ENCODE measurements at places on chromosomes 4 and X.

DNA sequence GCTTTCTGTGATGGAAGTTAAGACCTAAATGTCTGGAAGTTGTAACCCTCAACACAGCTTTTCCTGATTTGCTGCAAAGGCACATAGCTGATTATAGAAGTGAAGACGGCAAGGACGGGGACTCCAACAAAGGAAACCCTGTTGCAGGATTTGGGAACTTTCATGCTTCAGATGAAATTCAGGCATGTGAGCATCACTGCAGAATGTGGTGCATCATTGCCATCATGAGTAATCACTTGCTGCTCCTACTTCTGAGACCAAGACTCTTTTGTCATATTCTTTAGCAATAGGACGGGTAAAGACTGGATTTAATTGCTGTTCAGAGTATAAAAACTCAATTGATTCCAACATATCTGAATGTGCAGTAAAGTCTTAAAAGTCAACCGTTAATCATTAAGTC lies 35.8 kb downstream of the YIPF6 start:
- no peak for DNase-seq

DNA sequence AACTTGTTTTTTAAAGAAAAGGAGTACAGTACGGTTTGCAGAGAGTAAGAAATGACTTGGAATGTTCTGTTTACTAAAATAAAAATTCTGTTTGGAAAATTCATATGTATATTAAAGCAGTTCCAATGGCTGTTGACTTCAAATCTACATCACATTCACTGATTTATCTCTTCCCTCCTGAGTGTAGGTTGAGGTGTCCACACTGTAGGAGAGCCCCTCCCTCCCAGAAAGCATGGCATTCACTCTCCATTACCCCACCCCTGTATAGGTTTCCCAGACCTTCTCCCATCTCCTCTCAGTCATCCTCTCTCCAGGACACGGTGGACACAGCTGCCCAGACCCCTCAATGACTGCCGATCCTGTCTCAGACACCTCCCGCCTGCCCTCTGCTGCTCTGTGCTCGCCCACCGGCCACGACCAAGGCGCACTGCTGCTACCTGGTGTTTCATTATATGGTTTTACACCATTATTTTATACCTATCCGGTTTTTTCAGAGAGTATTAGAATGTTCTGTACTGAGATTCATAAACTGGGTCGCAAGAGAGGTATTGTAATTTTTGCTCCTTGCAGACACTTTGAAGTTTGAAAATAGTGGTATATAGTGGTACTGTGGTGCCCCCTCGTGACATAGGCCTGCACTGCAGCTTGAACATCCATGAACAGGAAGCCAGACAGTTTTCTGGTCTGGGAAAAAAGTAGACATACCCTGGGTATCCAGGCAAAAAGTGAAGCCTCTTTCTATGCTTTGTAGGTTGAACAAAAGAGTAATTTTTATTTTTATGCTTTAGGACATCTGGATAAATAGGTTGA lies 38.8 kb upstream of the BEX4 start:
- peak; percentile 32 for DNase-seq

- no peak for DNase-seq
Observed at GRCh38 chr4:48472794-48473193, 10.3 kb upstream of the SLC10A4 start.

DNA sequence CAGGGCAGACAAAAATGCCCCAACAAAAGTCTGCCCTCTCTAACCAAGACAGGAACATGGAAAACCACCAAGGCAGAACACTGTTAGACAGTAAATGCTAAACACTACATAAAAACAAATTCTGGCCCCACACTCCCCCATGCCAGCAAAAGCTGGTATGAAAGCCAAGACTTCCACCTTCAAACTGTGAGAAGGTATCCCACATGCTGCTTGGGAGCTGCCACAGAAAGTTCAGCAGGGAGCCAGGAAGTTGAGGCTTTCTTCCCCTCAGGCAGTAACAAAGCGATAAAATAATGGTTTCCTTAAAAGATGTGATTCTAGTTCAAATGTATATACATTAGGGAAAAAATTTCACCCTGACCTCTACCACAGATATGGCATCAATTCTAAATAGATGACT lies 770.4 kb upstream of the NDST4 start:
- DNase-seq = no peak

DNA sequence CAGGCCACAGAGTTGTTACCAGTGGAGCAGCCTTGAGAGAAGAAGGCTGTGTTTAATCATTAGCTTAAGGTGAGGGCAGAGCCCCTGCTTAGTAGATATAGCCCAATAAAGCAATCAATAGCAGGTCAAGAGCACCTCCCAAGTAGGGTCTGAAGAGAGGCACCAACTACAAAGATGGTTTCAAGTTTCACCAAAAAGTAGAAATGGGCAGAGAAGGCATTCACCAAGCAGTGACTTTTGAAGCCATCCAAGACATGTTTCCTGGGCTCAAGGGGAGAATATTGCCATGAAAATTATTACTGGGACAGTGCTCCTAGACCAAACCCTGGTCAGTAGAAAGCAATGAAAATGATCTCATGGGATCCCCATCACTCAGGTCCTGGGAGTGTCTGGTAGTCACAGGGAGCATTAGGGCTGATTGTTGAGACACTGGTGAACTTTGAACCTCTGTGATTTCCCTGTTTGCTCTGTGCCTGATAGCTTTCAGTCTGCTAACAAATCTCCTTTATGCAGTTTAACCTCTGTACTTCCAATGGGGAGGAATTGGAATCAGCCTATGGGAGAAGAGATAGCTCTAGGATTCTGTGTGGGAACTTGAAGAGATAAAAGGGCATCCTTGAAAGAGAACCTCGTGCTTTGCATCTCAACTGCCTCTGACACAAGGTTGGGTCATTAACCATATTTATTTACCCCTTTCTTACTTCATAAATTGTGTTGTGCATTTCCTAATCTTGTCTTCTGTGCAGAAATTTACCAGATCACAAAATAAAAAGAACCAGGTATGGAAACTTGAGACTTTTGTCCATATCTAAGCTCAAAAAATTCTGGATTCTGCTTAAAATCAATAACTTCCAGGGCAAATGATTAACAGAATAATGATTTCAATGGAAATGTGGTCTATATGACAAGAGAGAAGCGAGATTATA lies 9.3 kb upstream of the OTC start:
- DNase-seq = no peak

DNA sequence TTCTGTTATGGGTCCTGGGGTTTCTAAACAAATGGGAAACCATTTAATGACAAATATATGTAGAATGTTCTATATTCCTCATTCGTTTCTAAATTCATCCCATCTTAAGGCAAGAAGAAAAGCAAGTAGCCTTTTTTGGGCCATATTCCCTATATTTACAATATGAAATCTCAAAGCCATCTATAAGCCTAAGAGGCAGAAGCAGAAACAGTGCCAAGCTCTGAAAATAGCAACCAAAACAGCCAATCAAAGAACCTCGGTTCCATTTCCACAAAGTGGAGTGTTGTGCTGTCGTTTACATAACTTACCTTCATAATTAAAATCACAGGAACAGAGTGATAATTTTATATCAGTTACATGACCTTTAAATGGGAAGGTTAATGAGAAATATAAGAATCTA lies 330.6 kb upstream of the GATB start:
- no peak for DNase-seq

DNA sequence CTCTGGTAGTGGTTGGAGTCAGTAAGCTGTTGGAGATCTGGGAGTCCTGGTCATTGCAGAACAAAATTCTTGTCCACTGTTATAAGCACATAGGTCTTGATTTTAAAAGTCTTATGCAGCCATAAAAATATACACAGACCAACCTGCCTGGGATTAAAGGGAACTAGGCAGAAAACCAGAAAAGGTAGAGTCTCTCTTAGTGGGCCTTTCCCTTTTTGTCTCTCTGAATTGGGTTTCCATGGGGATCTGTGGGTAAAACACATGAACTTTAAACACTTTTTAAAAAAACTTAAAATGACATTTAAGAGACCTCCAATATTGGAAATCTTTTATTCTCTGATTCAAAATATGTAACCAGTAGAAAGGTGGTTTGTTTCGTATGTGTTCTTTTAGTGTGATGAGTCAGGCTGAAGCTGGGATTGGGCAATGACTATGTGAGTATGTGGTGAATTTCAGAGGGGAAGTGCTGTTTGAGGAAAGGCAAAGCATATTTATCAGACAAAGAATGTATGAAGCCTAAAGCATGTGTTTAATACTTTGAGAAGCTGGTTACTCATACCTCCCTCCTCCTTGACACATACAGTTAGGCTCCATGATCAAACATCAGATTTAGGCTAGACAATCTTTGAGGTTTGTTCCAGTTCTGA lies 29.6 kb downstream of the SLC16A2 start:
- DNase-seq = no peak

GRCh38 chr4:48138936-48139335 lies 4.9 kb upstream of the TXK start:
- DNase-seq = peak; percentile 68

GRCh38 chr4:151331276-151332042 lies 6.1 kb upstream of the SH3D19 start:
- DNase-seq = no peak

- no peak for DNase-seq
Observed at GRCh38 chr4:164937576-164938270, 39.7 kb downstream of the TRIM61 start.

DNA sequence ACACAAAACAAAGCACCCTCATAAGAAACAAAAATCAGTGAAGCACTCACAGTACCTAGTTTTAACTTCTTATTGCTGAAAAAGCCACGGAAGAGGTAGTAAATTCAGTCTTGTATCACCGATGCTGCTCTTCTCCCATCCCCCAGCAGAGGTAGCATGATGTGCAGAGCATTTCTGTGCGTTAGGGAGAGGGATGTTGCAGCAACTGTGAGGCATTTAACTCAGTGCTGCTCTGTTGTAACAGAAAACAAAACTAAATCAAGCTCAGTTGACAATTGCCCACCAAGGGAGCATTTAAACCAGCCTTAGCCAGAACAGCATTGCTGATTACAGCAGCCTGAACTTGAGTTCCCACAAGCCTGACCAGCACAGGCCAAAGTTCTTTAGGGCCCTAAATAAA lies 1279.7 kb upstream of the ADGRL3 start:
- DNase-seq = no peak

GRCh38 chr4:159101988-159102621 lies 774 bp upstream of the RAPGEF2 start:
- DNase-seq = no peak

DNA sequence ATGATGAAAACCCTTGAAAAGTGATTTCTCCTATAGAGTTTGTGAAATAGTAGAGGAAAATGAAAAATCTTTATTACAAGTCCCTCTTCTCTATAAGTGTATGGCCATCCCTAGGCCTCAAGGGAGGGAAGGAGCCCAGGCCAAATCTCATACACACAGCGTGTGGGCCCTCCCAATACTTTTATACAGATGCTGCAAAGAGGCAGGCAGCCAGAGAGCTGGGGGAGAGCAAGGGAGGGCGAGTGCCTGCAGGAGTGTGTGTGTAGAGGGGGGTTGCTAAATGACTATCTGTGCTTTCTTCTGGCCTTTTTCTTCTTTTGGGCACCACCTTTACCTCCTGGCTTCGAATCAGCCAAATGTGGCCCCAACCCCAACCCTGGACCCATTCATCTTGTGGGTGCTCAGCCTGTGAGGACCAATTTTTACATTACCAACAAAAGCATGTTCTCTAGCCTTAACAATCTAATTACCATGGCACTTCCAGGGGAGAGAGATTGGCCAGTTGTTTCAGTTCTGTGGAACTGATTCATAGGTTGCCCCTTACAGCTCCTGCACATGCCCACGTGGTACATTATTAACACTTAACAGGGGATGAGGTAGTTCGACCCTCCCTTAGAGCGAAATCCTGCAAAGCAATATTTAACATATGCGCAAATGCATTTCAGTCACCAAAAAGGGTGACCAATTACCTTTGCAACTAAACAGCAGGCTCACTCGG lies 2.0 kb downstream of the GPC3 start:
- DNase-seq = no peak

DNA sequence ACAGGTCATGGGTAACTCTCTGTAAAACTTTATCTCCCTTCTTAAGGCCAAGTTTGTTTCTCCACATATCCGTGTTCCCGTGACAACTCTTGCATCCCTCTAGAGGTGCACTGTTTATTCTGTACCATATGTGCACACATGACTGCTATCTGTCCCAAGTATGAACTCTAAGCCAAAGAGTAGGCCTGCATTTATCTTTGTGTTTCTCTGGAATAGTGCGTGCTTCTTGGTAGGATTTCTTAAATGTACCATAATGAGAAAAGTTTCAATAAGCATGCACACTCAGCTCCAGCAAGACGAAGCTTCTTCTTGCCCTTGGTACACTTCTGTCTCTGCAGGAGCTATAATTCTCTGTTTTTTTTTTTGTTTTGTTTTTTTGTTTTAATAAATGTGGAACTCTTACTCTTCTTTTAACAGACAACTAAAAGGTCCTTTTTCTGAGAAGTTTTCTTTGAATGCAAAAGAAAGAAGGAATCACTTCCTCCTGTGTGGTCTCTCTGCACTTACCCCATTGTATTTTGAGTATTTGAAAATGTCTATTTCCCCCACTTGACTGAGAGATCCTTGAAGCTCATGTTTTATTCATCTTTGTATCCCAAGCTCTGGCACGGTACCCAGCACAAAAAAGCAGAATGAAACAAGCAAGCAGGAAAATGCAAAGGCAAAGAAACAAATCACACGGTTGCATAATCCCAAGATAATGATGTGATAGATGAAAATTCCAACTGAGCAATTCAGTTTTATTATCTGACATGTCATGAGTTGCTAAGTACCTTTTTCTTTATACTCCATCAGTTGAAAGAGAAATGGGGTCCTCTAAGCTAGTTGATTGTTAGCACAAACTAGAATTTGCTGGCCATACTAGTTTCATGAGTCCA lies 521.9 kb upstream of the BOD1L1 start:
- no peak for DNase-seq

GRCh38 chrX:124524852-124525251 lies 178.5 kb downstream of the SH2D1A start:
- no peak for DNase-seq

DNA sequence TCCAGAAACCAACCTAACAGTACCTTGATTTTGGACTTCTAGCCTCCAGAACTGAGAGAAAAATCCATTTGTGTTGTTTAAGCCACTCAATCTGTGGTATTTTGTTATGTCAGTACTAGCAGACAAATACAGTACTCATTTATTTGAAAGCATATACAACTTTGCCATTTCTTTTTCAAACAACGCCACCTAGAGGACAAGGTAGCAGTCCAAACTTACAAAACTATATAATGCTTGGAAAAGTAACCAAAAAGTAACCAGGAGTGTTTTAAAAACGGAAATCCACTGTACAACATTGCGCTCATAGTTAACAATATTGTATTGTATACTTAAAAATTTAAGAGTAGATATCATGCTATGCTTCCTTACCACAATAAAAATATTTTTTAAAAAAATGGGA lies 37.0 kb upstream of the FGF13 start:
- DNase-seq = no peak

- no peak for DNase-seq
Observed at GRCh38 chrX:118109065-118109464, 7.5 kb downstream of the KLHL13 start.

- DNase-seq = no peak
Observed at GRCh38 chr4:107071108-107071507, 35.0 kb upstream of the DKK2 start.

DNA sequence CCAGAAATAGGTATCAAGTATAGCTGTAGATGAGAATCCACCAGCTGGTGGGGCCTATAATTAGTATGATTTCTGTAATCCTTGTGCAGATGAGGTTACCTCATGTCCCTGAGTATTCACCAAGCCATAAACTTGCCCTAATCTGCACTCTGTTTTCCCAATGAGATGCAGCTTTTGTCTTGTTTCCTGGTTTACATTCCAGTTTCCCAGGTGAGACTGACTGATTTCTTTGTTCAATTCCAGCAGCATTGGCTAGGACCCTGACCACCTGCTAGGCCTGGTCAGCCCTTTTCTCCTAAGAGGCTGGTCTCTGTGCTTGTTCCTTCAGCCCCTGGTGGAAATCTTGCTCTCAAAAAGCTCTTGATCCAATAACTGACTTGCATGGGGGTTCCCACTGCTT lies 44.6 kb downstream of the GABRB1 start:
- no peak for DNase-seq

All from naive thymus-derived CD8-positive, alpha-beta T cell (primary cell).